ENCODE measurements at places on chromosomes 13 and 19. TPM values are rescaled to one million over a fixed set of nuclear protein-coding genes. Genes with fewer than 3 reads are reported as not detected.
A peak's percentile ranks its signal among the peaks of the same experiment; 100 is the strongest.

GRCh38 chr13:79468819-79469218, 12.1 kb upstream of the NDFIP2 start:
- peaks cover 9% of the 10 kb centered on the region for H3K4me1 ChIP-seq
- H3K4me3 ChIP-seq, result no peak overlapping the region
- no peak for DNase-seq
- no peaks in the 10 kb centered on the region for H3K27me3 ChIP-seq
- H3K27ac ChIP-seq, result no peak overlapping the region
- H3K36me3 ChIP-seq, result peaks cover 9% of the 10 kb centered on the region

DNA sequence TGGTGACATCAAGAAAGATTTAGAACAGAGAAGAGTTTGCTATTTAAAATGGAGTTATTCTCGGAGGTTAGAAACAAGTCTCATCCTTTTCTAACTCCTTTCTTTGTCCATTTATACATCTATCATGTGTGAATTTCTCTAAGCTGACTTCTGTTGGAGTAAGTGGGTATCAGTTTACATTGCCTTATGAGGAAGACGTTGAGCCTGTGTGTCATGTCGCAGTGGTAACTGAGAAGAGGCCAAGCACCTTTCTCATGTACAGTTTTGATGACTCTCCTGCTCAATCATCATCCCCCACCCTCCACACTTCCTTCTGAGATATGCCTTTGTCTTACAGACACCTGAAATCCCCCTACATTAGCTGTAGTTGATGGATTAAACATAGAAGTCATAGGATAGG, 624.8 kb downstream of the LIG4 start:
- DNase-seq, result no peak
- H3K4me3 ChIP-seq, result no peak overlapping the region
- no peaks in the 10 kb centered on the region for H3K27me3 ChIP-seq
- H3K36me3 ChIP-seq, result no peaks in the 10 kb centered on the region
- no peak overlapping the region for H3K27ac ChIP-seq

GRCh38 chr19:35889370-35890112, 10.8 kb downstream of the NFKBID start:
- H3K36me3 ChIP-seq, result peaks cover 43% of the 10 kb centered on the region
- no peak overlapping the region for H3K4me3 ChIP-seq
- peaks cover 5% of the 10 kb centered on the region for H3K4me1 ChIP-seq
- DNase-seq, result no peak
- no peaks in the 10 kb centered on the region for H3K27me3 ChIP-seq

GRCh38 chr13:40665126-40666044, 1.1 kb downstream of the FOXO1 start:
- peaks cover 12% of the 10 kb centered on the region for H3K36me3 ChIP-seq
- no peaks in the 10 kb centered on the region for H3K27me3 ChIP-seq
- peak overlapping the region; percentile 91 for H3K4me3 ChIP-seq
- peak; percentile 64 for DNase-seq

DNA sequence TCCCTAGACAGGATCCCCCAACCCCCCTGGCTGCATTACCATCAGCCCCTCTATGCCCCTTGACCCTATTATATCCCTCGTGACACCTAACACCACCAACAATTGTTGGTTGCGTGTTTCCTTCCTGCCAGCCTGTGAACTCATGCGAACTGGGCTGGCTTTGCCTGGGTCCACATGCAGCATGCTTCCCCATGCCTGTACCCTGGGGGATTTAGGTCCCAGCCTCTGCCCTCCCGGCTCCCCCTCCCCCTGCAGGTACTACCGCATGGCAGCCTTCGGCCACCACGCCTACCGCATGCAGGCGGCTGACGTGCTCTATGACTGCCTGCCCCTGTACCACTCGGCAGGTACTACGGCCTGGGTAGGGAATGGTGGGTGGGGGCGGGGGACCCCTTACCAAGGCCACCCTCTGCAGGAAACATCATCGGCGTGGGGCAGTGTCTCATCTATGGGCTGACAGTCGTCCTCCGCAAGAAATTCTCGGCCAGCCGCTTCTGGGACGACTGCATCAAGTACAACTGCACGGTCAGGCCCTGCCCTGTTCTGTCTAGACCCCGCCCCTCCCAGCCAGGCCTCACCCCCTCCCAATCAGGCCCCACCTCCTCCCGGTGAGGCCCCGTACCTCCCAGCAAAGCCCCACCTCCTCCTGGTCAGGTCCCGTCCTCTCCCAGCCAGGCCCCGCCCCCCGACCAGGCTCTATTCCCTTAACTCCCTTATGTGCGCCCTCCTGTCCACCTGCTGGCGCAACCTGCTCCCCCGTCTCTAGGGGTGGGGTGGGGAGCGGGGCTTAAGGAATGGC, 18.5 kb downstream of the SLC27A1 start:
- H3K36me3 ChIP-seq, result no peaks in the 10 kb centered on the region
- peak; percentile 78 for DNase-seq
- peak overlapping the region; percentile 44 for H3K4me3 ChIP-seq
- no peaks in the 10 kb centered on the region for H3K27me3 ChIP-seq

DNA sequence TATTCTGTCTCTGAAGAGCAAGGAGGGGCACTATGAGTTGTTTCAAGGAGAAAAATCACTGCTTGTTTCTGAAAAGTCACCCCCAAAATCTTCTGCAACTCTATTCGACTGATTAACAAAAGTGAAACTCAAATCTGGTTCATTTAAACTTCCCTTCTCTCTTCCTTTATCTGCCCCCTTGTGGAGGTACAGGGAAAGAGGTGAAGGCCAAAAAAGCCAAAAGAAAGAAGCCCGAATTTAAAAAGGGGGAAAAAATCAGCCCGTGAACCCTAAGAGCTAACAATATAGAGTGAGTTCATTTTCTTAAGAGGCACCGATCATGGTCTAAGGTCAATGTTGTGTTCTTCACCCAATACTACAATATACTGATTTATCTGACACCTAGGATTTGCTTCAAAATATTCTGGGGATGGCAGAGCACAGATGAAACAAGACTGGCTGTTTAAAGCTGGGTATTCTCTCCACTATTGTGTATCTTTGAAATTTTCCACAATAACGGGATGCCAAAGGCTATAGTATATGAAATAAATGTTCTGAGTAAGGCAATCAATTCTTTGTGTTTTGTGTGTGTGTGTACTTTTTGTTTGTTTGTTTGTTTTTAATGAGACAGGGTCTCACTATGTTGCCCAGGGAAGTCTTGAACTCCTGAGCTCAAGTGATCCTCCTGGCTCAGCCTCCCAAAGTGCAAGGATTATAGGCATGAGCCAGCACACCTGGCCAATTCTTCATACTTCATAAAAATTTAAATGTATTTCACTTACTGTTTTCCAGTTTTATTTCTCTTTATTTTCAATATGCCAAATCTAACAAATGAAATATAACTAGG, 55.0 kb upstream of the EEF1AKMT1 start:
- peak overlapping the region; percentile 71 for H3K27ac ChIP-seq
- peaks cover 6% of the 10 kb centered on the region for H3K4me1 ChIP-seq
- H3K4me3 ChIP-seq, result peak overlapping the region; percentile 44
- peaks cover 2% of the 10 kb centered on the region for H3K36me3 ChIP-seq
- H3K27me3 ChIP-seq, result no peaks in the 10 kb centered on the region
- peak; percentile 51 for DNase-seq

GRCh38 chr19:48085076-48085475, 25.5 kb downstream of the PLA2G4C start:
- no peak overlapping the region for H3K27ac ChIP-seq
- H3K4me1 ChIP-seq, result no peaks in the 10 kb centered on the region
- no peak for DNase-seq
- peaks cover 1% of the 10 kb centered on the region for H3K27me3 ChIP-seq
- H3K4me3 ChIP-seq, result no peak overlapping the region

GRCh38 chr19:31596751-31597150, 247.5 kb upstream of the TSHZ3 start:
- no peak for DNase-seq
- no peaks in the 10 kb centered on the region for H3K27me3 ChIP-seq
- H3K4me1 ChIP-seq, result no peaks in the 10 kb centered on the region
- H3K36me3 ChIP-seq, result no peaks in the 10 kb centered on the region
- no peak overlapping the region for H3K27ac ChIP-seq

DNA sequence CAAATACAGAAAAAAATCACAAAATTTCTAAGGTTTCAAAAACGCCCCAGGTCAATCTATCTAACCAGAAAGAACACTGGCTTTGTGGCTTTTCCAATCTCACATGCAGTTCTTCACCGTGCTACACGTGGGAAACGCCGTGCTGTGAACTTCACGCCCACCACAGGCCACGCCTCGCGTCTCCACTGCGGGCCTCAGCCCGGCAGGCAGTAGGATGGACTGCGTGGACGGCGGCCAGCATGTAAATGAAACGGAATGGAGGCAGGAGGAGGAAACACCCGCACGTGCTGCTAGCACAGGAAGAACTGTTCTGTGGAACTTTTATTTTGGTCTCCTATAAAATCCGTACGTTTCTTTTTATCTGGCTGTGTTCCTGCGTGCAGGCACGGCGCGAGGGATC, 23.8 kb downstream of the ZNF787 start:
- no peak overlapping the region for H3K4me3 ChIP-seq
- no peak overlapping the region for H3K27ac ChIP-seq
- H3K4me1 ChIP-seq, result no peaks in the 10 kb centered on the region
- H3K27me3 ChIP-seq, result no peaks in the 10 kb centered on the region
- peaks cover 40% of the 10 kb centered on the region for H3K36me3 ChIP-seq

DNA sequence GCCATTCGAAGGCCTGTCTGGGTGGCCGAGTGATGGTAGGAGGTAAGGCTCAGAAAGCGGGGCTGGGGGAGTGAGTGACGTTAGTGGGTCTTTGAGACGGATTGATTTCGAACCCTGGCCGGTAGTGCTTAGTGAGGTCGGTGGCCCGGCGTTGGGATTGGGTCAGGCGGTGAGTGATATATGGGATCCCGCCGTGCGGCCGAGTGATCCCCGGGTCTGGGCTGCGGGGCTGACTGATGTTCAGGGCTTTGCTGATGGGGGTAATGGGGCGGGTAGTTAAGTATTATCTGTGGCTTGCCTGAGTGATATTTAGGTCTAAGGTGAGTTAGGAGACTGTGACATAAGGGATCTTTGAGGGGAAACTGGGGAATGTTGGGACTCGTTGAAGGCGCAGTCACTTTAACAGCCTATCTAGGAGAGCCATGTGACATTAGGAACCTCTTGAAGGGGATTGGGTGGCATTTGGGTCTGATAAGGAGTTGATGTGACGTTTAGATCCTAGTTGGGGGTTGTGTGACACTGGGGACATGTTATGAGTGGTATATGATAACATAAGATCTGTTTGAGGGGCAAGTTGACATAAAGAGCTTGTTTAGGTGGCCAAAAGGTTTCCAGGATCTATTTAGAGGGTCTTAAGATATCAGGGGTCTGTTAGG, 543 bp downstream of the PSMC4 start:
- H3K4me3 ChIP-seq, result peak overlapping the region; percentile 90
- no peaks in the 10 kb centered on the region for H3K27me3 ChIP-seq
- H3K27ac ChIP-seq, result peak overlapping the region; percentile 95
- peaks cover 37% of the 10 kb centered on the region for H3K4me1 ChIP-seq
- no peak for DNase-seq

- no peak overlapping the region for H3K4me3 ChIP-seq
- H3K27ac ChIP-seq, result no peak overlapping the region
- H3K27me3 ChIP-seq, result peaks cover 3% of the 10 kb centered on the region
- H3K4me1 ChIP-seq, result peaks cover 4% of the 10 kb centered on the region
- no peak for DNase-seq
- H3K36me3 ChIP-seq, result no peaks in the 10 kb centered on the region
Observed at GRCh38 chr19:33432446-33433170, 59.1 kb downstream of the CEBPG start.

GRCh38 chr13:50404116-50404515, 388.9 kb downstream of the KCNRG start:
- no peaks in the 10 kb centered on the region for H3K4me1 ChIP-seq
- no peak overlapping the region for H3K27ac ChIP-seq
- peaks cover 6% of the 10 kb centered on the region for H3K27me3 ChIP-seq
- no peak for DNase-seq
- no peaks in the 10 kb centered on the region for H3K36me3 ChIP-seq
- H3K4me3 ChIP-seq, result no peak overlapping the region

DNA sequence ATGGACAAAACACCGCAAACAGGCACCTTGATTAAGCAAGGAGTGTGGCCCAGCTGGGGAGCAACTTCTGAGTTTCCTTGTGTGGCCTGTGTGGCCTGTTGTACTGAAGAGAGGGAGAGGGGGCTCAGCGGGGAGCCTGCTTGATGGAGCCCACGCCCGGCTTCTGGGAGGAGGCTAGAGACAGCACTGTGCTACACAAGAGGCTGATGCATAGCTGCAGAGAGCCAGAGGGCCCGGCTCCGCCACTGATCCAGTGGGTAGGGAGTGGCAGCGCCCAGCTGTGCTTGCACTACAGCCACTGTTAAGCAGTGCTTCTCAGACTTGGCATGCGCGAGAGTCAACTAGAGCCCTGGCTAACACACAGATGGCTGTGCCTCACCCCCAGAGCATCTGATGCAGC, 19.0 kb downstream of the LYL1 start:
- no peaks in the 10 kb centered on the region for H3K36me3 ChIP-seq
- H3K27me3 ChIP-seq, result peaks cover 2% of the 10 kb centered on the region
- no peaks in the 10 kb centered on the region for H3K4me1 ChIP-seq

DNA sequence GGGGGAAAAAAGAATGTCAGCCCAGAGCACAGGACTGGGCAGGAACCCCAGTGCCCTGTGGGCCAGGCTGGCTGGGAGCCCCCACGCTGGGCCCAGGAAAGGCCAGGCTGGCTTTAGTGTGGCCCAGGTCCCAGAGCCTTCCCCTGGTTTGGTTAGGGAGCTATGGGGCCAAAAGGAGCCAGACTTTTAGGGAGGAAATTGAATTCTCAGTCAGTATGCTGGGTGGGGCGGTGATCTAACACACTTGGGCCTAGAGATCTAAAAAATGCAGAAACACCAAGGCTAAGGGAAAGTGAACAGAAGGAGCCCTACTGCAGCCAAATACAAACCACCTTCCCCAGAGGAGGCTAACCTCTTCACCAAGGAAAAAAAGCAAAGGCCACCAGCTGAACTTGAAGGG, 137.5 kb downstream of the CRYL1 start:
- peaks cover 15% of the 10 kb centered on the region for H3K4me1 ChIP-seq
- DNase-seq, result no peak
- no peak overlapping the region for H3K4me3 ChIP-seq
- peak overlapping the region; percentile 54 for H3K27ac ChIP-seq
- no peaks in the 10 kb centered on the region for H3K36me3 ChIP-seq

DNA sequence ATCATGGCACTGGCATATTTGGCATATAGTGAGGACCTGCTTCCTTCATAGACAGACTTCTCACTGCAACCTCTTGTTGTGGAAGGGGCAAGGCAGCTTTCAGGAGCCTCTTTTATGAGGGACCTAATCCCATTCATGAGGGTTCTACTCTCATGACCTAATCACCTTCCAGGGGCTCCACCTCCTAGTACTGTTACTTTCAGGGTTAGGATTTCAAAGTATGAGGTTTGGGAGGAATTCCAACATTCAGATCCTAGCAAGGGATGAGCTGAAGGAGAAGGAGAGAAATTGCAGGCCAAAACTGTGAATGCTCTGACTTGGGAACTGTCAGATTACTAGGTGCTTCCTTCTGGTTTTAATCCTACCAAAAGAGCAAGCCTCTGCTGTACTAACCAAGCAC, 87.8 kb downstream of the LMO7 start:
- no peak for DNase-seq

ZNF256 gene
- total RNA-seq, result 7.6 TPM

PCSK4 gene
- total RNA-seq, result 1.5 TPM

LHFPL6 gene
- total RNA-seq, result not detected

OCEL1 gene
- 27.4 TPM for total RNA-seq

TMEM145 gene
- 0.15 TPM for total RNA-seq

B3GNT3 gene
- not detected for total RNA-seq

MIER2 gene
- 23.8 TPM for total RNA-seq
